SHP77 treated with DMSO at 0.1 percent for 48 hours (cell line): ENCODE measurements at places on chromosomes 1 and 21.

DNA sequence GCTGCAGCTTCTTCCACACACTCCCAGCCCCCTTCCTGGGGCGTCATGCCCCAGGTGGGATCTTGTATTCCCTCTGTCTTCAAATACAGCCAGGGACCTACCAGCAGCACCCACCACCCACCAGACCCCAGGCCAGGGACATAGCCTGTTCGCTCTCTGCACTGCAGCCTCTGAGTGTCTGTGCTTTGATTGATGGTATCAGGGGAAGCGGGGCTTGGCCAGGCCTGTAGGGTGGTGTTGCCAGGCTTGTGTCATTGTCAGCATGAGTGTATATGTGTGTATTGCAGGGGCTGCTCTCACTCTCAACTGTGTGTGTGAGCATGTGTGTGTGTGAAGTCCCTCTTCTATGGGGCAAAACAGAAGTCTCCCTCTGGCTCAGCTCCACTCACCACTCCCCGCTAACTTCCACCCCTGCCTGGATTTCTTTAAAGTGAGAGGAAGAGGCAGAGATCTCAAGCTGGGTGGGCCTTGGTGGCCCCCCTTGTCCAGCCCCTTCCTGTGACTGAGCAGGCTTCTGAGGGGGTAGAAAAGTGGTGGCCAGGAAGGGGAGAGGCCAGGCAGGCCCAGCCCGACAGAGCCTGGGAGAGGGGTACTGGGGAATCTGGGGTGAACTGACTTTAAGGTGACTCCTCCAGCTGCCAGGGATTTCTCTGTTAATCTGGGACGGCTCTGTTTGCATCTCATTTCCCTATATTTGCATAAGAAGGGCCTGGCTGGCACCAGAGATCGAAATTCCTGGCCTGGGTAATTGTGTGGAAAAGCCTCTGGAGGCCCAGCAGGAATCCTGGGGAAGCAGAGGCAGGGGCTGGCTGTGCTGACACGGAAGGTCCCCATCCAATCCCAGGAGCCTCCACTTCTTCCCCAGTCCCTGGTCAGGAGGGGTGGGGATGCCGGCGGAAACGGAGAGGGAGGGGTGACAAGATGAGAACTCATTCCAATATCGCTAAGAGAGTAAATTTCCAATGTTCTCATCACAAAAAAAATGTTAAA, 18.6 kb upstream of the ADGRB2 start:
- DNase-seq: no peak

DNA sequence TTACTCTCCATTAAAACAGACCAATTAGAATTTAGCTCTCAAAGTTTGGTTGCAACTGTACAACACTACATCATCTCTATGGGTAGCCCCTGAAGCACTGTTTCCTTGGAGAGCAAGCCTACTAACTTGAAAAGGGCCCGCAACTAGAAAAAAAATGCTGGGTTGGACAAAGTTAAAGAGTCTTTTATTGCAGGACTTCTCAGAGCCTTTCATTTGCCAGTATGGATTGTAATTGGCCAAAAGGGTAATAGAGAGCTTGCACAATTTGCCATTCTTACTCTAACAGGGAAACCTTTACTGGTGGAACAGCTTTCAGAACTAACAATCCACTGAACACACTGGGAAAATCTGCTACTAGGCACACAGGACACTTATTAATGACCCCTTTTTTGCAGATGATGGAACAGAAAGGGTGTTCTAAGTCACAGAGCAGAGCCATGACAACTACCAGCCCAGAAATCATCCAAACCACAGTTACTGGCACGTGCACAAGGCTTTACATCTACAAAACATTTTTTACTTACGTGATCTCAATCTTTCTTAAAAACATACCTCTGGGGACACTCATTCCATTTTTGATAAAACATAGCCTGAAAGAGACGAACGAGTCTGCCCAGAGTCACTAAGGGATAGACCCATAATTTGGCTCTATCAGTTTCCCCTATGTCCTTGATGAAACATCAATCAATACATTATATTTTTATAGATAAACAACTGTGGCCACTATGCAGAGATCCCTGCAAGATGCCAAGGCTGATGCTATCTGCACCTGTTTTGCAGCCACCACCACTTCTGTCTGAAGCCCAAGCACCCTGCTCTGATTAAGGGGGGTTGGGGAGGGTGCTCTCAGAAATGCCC, 176.3 kb upstream of the EDN2 start:
- no peak for DNase-seq

DNA sequence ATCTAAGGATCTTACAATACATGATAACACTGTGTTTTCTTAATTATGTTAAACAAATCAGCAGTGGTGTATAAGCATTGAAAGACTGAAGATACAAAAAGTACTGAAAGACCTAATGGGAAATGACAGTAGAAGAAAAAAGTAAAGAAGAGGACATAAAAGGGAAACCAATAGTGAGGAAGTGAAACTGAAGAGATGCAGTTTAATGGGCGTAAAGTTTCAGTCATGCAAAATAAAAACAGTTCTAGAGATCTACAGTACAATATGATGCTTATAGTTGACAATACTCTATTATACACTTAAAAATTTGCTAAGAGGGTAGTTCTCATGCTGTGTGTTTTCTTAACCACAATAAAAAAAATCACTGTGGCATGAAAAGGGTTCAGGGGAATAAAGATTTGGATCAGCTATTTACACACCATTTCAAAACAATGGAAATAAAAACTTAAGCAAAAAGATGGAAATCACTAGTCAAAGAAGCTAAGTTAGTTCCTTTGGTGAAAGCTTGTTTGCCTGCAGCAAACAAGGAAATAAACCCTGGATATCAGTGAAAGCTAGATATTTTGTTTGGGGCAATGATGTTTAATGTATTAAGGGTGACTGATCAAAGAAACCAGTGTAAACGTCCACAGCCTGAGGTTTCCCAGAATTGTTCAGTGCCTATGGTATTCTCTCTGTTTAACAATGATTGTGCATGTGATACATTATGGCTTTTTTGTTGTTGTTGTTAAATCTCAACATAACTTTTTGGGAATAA, 1160.8 kb upstream of the ADGRL2 start:
- no peak for DNase-seq

DNA sequence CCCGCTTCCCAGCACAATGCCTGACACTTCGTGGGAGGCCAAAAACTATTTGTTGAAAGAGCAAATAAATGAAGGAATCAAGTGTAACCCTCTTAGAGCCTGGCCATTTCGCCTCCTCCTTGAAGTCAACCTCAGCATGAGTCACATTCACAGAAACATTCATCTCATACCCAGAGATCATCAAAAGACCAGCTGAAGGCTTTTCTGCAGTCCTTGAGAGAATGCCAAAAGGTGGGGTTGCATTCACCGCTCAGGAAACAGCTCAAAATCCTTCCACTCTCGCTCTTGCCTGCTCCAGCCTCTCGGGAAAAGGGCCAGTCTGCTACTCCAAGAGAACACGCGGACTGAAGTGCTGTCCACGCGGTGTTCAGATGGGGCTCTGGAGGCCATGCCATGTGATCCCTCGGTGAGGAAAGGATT, 90.0 kb downstream of the VWA5B1 start:
- no peak for DNase-seq

- DNase-seq: no peak
Measured at GRCh38 chr1:27049607-27050006, 37.0 kb upstream of the TENT5B start.

DNA sequence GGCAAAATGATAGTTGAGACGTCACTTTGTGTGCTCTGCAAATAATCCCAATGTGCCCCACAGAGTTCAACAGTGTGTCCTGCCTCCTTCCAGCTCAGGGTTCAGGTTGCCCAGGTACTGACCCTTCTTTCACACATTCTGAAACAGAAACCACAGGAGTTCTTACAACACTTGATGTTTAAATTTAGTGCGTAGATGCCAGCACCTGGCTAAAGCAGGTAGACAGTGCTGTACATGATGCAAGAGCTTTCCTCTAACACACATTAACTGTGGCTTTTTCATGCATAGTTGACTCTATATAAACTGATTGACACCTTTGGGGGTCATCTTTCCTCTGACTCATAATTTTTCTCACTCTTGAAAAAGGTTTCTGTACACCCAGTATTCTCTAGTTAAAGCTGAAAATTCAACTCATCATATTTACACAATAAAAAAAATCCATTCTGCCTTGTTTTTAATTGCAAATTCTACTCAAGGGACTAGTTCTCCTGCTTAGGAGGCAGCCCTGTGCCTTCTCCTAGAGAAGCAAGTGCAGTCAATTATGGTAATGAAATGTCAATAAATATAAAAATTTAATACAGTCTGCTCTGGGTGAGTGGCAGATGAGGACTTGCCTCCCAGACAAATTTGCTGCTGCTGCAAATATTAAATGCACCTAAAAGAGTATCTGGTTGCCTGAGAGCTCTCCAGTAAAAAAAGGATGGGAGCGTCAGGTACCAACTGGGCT, 91.4 kb downstream of the NR5A2 start:
- no peak for DNase-seq

DNA sequence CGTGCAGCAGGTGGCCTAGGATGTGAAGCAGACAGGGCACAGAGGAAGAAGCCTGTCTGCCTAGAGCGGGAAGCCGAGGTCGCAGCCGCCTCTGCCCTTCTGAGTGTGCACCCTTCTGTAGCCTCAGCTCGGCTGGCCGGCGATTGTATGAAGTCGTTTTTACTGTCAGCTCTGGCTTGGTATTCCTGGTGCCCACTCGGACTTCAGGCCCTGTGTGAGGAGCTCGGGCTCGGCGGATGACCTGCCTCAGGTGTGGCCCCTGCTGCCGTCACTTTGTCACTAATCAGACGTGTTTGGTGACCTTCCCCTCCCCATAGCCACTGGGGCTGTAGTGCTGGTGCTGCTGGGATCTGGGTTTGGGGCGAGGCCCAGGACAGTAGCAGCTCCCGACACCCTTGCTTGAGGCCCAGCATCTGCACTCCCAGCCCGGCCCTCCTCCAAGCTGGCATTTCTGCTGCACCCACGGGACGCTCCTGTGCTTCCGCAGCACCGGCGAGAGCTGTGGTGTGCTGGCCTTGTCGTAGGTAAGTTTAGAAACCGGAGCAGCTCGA, 18.1 kb downstream of the SLX9 start:
- DNase-seq: no peak

GRCh38 chr1:186310307-186310706, 64.7 kb downstream of the TPR start:
- no peak for DNase-seq

DNA sequence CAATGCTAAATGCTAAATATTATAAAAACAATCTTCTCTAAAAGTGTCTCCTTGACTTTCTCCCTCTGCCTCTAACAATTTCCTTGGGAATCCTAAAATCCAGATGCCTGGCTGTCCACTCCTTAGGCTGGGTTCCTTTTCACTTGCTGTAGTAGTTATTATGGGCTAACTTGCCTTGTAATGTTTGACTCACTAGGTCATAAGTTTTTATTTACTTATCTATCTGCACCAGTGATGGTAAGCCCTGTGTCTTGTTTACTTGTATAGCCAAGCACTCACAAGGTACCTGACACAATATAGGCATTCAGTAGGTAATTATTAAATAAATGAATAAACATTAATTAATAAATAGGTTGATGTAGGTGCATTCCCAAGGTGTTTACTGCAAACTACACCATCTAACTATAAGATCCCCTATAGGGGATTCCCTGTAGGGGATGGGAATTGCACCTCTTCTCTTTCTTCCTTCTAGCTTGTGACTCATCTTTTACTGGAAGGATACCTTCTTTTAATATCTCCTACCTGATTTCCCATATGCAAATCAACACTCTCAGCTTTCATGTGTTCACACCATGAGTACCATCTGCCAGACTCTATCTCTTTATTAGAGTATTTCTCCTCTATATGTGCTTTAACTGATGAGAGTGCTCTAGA, 14.7 kb upstream of the CHIA start:
- no peak for DNase-seq

DNA sequence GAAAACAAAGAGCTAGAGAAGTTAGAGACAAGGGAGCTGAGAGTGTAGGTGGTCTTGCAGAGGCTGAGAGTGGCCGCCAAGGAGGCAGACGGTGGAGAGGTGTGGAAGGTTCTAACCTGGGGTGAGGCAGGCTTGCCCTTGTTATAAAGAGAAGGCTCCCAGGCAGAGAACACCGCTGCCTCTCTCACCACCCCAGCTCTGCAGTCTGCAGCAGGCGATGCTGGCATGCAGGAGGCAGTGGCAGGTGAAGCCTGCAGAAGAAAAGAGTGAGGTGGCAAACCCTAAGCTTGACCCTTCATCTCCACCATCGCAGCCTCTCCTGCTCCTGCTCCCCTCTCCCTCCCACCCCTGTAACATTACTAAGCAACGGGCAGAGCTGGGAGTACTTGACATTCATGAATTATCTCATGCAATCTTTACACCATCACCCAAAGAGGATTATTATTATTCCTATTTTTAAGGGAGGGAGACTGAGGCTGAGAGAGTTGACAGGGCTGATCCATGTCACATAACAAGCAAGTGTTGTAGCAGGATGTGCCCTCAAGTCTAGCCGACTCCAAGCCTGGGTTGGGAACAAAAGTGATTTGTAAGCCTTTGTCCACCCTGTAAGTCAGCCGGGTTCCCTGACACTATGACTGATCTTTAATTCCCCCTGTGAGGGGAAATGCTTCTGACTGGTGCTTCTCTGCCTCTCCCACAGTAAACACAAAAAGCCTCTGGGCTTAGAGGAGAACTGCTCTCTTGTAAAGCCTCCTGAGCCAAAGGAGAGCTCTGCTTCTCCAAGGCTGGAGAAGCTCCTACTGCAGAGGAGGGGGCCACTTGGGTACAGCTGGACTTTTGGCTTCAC, 36.1 kb downstream of the KANK4 start:
- no peak for DNase-seq

- DNase-seq: no peak
Measured at GRCh38 chr21:34523019-34523555, 11.1 kb upstream of the KCNE1 start.

DNA sequence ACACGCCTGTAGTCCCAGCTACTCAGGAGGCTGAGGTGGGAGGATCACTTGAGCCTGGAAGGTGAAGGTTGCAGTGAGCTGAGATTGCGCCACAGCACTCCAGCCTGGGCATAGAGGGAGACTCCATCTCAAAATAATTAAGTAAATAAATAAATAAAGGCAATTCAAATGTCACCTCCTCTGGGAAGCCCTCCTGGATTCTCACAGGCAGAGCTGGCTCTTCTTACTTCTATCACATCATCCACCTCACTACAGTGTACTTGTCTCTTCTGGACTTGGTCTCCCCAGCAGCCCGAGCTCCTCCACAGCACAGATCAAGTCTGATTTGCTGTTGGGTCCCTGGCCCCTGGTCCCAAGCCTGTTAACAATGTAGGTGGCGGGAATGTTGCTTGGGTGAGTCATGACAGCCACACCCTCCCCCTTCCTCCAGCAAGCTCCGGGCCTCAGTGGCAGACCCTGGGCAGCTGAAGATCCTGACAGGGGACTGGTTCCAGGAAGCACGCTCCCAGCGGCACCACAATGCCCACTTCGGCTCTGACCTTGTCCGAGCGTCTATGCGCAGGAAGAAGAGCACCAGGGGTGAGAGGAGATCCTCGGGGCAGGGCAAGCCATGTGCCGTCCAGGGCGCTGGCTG, 5.3 kb downstream of the SYTL1 start:
- DNase-seq: no peak

- no peak for DNase-seq
Measured at GRCh38 chr1:79190074-79190473, 183.5 kb upstream of the ADGRL4 start.

- no peak for DNase-seq
Measured at GRCh38 chr1:227944931-227945890, 2.5 kb downstream of the WNT9A start.
